ENCODE measurements at places on chromosomes 12 and 14.

DNA sequence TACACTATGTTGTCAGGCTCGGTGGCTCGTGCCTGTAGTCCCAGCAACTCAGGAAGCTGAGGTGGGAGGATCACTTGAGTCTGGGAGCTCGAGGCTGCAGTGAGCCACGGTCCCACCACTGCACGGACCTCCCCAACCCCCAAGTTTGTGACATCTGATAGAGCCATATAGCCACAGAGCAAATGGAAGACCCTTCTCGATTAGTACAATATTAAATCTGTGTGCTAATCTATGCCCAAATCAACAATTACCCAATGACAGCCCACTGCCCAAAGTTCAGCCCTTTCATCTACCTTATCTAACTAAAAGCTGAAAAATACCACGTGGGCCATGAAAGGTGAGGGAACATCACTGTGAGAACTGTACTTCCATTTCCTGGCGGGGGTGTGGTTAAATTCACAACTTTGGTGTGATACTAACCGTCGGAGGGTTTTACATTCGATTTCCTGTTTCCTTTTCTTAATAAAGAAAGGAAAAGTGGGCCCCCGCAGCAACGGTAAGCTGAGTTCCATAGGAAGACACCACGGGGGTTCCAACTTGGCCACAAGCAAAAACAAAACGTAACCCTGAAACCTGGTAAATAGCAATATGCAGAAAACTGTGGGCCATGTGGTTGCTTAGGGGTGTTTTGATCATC, 31.2 kb upstream of the FOS start:
- DNase-seq = no peak

GRCh38 chr12:54383041-54383609, 1.4 kb downstream of the ZNF385A start:
- no peak for DNase-seq

- no peak for DNase-seq
These were observed 385.6 kb downstream of the GRIN2B start for GRCh38 chr12:13595536-13596443.

- no peak for DNase-seq
These were observed 29.2 kb downstream of the ITPK1 start for GRCh38 chr14:93086441-93087055.

- no peak for DNase-seq
These were observed 13.7 kb upstream of the OR6J1 start for GRCh38 chr14:22657861-22658260.

DNA sequence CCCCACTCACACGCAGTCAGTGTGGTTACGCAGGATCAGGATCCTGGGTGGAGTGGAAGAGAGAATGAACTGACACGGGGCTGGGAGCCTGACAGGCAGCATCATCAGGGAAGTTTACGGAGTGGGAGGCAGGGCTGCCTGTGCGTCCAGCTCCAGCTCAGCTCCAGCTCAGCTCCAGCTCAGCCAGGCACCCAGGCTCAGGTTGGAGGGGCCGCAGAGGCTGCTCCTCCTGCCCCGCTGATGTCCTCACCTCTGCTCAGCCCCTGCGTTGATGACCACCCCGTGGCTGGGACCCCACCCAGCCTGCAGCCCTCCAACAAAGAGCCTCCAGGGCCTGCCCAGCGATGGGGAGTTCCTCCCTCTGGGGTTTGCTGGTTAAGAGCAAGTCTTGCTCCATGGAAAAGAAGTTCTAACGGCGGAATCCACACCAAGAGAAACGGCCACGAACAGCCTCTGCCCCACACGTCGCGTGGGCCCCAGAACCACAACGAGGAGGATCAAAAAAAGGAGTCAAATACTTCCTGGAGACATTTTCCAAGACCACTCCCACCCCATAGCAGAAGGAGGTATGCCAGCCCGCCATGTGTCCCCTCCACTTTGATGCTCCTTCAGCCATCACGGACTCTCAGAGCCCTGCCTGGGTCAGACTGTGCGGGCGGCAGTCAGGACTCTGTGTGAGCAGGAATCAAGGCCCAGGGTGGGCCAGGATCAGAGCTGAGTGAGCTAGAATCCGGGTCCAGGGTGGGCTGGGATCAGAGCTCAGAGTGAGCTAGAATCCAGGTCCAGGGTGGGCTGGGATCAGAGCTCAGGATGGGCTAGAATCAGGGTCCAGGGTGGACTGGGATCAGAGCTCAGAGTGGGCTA, 17.7 kb upstream of the C14orf180 start:
- no peak for DNase-seq

- DNase-seq = no peak
These were observed 71.7 kb downstream of the DNAH10 start for GRCh38 chr12:123833830-123834229.

DNA sequence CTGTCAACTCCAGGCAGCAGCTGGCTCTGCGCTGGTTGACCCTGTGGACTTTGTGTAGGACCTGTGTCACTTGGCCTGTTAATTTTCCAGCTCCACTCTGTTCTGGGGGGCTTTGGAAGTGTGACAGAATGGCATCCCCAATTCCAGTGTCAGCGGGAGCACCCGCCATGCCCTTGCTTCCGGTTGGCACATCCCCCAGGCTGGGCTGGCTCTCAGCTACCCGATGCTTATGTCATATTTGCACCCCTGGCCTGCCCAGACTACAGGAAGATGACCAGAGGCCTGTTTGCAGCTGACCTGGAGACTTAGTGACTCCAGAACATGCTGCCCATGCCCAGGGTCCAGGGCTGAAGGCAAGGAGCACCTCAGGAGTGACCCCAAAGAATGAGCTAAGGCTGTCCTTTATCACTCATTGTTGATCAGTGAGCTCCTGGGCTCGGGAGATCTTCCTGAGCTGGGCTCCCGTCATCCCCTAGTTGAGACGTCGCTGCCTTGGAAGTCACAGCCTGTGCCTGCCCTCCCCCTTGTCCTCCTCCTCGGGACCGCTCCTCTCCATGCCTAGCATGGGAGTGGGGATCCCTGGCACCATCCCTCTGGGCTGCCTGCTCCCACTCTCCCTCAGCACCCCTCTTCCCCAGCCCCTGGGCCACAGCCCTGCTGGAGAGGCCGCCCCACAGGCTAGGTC, 163.4 kb upstream of the RTL1 start:
- no peak for DNase-seq

- DNase-seq = no peak
These were observed 290.8 kb downstream of the PRKD1 start for GRCh38 chr14:29636870-29637269.

DNA sequence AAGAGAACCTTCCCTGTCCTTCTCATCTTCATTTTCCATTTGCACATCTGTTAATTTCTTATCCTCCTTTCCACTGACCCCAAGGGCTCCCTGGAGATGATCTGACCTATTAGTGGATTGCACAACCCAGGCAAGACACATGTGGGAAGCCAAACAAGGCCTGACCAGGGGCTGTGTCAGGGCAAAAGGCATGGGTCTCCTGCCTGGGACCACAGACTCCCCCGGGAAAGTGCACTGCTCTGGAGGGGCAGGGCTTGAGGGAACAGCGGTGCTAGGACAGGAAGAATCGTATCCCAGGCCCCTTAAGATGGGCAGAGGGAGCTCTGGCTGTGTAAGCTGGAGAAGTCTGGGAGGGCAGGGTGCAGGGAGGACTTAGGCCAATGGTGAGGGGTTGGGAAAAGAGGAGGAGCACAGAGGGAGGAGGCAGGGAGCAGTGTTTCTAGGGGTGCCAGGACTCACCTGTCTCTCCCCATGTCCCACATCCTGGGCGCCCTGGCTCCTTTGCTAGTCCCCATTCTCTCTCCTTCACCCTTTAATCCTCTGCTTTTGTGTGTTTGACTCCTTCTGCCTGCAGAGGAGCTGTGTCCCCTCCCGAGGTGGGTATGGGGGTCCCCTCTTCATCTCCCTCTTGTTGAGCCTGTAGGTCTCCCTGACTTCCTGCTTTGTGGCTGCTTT, 25.3 kb downstream of the PLEKHG3 start:
- no peak for DNase-seq

DNA sequence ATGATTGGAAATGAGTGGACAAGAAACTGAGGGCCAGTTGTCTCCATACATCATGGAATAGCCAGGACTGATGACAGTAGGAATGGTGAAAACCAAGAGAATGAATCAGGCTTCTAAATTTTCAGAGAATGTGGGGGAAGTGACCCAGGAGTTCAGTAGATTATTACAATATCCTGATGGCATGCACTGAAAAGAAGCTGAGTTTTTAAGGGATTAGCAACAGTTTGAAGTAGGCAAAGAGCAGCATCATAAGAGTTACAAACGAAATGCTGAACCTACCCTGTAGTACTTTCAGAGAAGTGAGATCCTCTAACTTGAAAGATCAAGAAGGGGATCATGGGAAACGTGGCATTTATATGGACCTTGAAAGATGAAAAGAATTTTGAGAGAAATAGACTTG, 13.2 kb downstream of the SLC2A14 start:
- no peak for DNase-seq

- DNase-seq = peak; percentile 74
These were observed at the start of gene POLE2 for GRCh38 chr14:49687942-49688700. Gene POLE2, minus strand, starts transcription at chr14:49688214. Its CDS starts 11 bp downstream, at chr14:49688203.

DNA sequence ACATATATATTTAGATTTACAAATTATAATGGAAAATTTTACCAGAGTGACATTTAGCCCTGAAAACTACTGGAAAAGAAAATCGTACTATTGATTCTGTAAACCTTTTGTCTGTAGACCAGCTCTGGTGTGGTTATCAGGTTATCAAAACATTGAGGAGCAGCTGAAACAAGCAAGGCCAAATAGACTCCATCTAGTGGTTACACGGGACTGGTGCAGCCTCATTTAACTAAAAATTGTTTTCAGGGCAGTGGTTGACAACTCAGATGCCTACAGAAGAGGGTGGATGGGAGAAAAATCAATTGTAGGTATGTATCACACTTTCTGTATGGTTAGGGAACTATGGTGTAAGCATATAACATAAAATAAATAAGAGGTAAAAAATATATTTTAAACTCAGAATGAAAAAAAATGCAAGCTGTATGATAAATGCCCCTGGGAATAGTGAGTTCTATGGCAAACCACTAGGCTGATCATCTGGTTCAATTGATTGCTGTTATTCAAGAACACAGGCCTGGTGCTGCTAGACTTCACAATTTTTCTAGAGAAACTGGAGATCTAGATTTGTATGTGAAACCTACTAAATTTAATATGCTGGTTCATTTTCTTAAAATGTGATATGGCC, 51.2 kb downstream of the ACSS3 start:
- peak; percentile 15 for DNase-seq

GRCh38 chr14:75673345-75674035, 12.4 kb downstream of the TTLL5 start:
- DNase-seq = no peak

DNA sequence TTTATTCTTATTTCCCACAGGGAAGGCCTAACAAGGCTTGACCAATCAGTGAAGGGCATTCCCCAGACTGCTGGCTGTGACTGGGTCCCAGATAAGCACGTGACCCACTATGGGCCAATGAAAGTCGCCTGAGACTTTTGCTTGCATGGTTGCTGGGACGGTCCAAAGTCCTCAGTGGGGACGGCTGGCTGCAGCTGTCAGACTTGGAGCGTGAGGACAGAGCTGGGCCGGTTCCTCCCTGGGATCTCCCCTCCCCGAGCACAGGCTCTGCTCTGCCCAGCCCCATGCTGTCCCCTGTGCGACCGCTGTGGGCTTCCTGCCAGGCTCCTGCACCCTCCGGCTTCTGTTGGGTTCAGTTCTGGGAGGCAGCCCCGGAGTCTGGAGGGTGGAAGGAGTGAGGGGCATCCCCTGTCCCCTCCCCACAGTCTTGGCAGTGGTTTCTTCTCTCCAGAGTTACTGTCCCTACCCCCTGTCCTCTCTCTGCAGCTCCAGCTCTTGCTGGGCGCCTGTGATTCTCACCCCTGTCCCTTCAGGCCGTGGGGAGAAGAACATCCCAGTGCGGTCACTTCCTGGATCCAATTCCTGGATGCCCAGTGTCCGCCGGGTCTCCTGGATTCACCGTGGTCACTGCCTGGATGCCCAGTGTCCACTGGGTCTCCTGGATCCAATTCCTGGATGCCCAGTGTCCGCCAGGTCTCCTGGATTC, 50.1 kb downstream of the GALNT9 start:
- no peak for DNase-seq

DNA sequence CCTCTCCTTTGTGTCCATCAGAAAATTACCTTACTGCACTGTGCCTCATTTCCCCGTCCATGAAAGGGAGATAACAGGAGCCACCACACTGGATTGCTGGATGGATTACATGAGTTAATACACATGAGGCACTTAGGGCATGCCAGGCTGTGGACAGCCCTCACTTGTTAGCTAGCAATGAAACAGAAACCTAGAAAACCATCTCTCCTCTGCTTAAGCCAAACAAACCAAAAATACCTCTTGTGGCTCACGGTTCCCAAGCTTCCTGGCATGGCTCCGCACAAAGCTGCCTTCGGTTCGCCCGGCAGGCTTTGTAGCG, 660 bp upstream of the HCFC2 start:
- peak; percentile 37 for DNase-seq

GRCh38 chr14:89684139-89684538, 267.1 kb upstream of the FOXN3 start:
- no peak for DNase-seq

- no peak for DNase-seq
These were observed 219.8 kb upstream of the ATP2B1 start for GRCh38 chr12:89928467-89928866.

GRCh38 chr14:69260190-69260860, 367 bp downstream of the GALNT16 start:
- no peak for DNase-seq

DNA sequence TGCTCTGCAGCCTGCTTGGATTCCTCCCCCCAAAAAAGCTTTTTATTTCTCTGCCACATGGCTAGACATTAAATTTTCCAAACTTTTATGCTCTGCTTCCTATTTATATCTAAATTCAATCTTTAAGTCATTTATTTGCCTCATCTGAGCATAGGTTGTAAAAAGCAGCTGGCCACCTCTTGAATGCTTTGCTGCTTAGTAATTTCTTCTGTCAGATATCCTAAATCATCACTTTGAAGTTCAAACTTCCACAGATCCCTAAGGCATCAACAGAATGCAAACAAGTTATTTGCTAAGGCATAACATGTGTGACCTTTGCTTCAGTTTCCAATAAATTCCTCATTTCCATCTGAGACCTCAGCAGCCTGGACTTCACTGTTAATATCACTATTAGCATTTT, 209.6 kb downstream of the FSCB start:
- no peak for DNase-seq

DNA sequence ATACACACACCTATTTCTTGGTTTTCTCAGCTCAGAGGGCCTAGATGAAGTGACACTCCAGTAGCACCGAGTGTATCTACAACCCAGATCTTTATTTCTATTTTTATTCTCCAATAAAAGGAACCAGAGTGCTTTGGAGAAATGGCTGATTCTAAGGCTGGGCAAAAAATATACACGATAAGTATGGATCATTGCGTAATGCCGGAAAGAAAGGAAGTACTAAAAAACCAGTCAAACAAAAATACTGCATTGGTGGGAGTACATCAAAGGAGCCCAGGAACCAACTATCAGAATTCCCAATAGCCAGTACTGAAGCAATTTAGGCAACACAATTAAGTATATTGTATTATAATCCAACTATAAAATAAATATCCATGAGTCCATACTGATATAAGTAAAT, 400.9 kb upstream of the CCDC196 start:
- DNase-seq = no peak

All from NCI-H2029 (cell line).